ENCODE measurements at places on chromosomes 11 and 22.

- no peak for DNase-seq
These were observed 160.4 kb downstream of the ATG16L2 start for GRCh38 chr11:72974487-72975205.

GRCh38 chr11:13448876-13449275 lies 14.1 kb downstream of the BTBD10 start:
- no peak for DNase-seq

GRCh38 chr11:64723907-64724862 lies 1.2 kb upstream of the NRXN2 start:
- no peak for DNase-seq

GRCh38 chr11:68932358-68932757 lies 28.7 kb downstream of the IGHMBP2 start:
- no peak for DNase-seq

- DNase-seq: no peak
These were observed 141.3 kb downstream of the ATXN10 start for GRCh38 chr22:45812910-45813309.

DNA sequence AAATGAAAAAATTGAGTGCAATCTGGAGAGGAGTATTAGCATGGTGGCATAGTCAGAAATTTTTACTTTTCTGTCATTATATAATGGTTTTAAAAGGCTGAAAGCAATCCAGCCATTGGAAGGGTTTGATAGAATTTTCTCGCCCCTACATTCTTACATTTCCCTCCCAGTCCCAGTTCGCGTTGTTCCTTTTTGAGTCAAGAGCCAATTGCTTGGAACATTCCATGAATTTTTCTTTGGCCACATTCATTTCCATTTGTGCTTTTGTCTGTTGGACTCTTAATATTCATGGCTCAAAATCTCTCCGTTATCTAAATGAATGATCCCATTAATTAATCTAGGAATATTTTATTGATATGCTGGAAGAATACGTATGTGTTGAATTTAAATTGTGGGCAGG lies 66.0 kb downstream of the GRK3 start:
- DNase-seq: no peak

DNA sequence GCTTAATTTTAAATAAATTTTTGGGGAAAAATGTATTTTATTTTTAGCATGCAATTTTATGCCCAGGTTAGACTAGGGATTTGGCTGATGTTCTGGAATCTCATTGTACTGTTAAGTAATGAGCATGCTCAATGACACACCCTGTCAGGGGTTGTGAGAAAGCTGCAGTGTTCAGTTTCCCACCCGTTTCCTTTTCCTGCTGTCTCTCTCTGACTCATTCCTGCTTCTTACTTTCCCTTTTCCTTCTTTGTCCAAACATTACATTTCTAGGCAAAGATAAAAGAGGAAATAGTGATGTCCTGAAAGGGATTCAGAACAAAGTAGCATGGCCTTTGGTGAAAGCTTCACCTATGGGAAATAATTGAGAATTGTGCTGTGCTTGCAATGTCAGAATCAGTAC lies 22.7 kb downstream of the OOSP3 start:
- DNase-seq: no peak

Data from stimulated activated naive CD8-positive, alpha-beta T cell treated with anti-CD3 and anti-CD28 coated beads, Interleukin-15, Interleukin-2, amounts not matched to agents 100 U/mL and 50 U/mL, for 24 hours (primary cell).